ENCODE measurements at places on chromosomes 7 and 10.

DNA sequence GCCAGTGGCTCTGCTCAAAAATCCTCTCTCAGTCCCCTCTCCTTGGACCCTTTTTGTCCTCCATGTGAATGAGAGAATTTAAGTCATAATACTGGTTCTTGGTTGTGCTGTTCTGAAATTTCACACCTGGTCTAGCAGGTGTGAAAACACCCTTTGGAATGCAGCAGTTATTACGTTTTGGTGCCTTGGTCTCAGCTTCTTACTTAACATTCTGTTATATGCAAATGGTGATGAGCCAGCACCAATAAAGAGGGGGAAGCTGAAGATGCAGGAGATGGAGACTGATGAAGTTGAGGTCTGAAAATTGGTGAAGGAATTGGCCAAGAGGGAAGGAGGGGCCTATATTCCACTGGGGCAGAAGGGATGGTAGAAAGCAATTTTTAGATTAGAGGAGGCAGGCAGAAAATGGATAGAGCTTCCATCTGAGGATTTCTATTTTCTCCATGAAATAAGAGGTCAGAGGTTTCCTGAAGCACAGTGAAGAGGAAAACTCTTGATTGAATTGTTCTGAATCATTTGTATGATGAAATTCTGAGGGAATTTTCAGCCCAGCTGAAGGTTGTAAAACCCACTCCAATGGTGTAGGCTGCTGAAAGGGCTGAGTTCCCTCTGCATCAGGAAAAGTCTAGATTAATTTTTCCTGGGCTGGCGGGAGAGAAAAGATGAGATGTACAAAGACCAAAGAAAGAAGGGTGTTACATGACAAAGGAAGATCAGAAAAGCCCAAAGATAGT lies 94.0 kb upstream of the FAM180A start:
- DNase-seq = no peak

DNA sequence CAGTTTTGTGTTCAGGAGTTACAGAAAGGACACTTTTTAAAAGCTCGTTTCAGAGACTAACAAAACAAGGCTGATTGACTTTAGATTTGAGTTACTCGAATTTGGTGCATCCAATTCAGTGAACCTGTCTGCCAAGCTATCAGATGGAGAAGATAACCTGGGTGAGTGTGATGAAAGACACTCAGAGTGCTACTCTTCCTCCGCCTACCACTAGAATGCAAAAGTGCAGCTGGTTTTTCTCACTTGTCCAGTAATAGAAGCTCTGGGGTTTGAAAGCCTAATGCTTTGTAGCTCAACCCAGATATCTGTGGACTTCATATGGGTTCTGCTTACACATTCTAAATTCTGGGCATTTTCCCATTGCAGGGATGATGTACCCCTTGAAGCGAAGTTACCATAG lies 82.8 kb upstream of the NPY start:
- no peak for DNase-seq

GRCh38 chr10:103958996-103959395 lies 7.9 kb upstream of the SLK start:
- no peak for DNase-seq

- DNase-seq = no peak
Observed at GRCh38 chr7:159109653-159110035, 35.0 kb downstream of the VIPR2 start.

DNA sequence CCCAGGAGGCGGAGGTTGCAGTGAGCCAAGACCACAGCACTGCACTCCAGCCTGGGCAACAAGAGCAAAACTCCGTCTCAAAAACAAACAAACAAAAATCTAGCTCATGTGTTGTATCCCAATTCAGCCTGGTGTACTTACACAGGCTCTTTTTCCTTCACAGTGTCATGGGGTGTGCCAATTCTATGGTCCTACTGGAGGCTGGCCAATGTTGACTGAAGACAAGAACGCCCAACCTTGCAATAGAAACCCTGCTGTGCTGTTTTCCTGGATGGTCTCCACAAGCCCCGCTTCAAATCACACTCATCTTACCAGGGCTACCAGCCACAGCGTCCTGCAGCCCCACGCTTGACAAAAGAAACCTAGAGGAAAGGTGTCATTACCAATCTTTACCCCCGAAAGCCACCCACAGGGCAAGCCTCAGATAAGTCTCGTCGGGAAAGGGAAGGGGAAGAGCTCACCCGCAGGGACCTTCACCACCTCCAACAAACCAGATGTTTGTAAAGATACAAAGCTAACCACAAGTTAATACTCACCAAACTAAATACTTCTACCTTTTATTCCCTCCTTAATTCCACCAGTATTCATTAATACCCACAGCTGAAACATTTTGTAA lies 64.8 kb downstream of the TNS3 start:
- DNase-seq = no peak

GRCh38 chr7:55053651-55054571 lies 35.1 kb downstream of the EGFR start:
- no peak for DNase-seq

DNA sequence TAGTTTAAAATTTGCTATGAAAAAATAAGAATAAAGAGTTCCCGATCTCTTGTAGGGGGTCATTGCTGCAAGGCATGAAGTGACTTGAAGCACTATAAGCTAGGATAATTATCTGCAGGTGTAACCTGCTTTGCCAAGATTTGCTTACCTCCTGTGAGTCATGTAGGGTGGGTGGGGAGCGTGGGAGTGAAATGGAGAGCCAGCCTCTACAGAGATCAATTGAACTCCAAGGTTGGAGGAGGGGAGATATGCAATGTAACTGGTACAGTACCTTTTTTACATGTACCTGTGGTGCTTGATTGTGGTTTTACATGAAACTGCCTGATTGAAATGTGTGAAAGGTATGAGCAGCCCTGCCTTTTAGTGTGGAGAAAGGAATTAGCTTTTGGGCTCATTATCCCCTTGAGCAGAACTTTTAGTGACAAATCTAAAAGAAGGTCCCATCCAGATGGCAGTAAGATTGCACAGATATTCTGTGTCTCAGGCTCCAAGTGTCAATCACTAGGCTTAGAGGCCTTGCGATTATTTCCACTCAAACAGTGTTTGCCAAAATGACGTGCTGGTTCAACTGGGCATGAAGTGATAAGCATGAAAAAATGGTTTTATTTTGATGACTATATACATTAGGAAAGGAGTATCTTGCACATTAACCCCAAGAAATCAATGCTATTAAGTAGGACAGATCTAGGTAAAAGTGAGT lies 138.6 kb upstream of the GRB10 start:
- DNase-seq = no peak

- no peak for DNase-seq
Observed at GRCh38 chr7:19410106-19410505, 264.9 kb upstream of the FERD3L start.

DNA sequence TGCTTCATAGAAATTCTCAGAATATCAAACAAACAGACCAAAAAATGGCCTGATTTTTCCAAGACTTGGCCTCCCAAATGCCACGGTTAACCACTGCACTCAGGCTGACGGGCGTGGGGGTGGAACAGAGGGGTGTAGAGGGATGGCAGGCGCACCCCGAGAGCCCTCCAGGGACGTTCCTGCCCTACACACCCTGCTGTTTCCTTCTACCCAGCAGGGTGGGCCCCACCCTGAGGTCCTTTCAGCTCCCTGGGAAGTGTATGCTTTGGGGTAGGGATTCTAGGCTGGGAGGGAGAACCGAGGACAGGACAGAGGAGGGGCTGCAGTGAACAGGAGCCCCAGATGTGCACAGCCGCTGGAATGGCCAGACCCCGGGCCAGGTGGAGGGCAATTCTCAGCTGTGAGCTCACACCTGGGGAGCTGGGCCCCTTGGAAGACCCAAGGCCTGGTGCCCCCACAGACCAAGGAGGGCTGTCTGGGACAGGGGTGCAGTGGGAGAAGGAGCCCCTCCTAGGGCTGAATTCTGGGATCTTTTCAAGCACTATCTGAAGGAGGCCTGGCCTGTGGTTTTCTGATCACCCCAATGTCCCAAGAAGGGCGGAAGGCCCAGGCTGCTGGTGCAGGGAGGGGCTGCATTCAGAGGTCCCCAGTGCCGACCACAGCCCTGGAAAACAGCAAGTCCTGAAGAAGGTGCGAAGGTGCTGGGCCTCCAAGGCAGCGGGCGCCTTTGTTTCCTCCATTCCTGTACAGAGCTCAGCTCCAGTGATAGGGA lies 32.9 kb upstream of the INPP5A start:
- DNase-seq = no peak

- DNase-seq = peak; percentile 57
Observed at GRCh38 chr7:100053215-100053614, 3.6 kb downstream of the ZSCAN21 start.

GRCh38 chr10:2623675-2624274 lies 443.6 kb upstream of the PFKP start:
- no peak for DNase-seq

DNA sequence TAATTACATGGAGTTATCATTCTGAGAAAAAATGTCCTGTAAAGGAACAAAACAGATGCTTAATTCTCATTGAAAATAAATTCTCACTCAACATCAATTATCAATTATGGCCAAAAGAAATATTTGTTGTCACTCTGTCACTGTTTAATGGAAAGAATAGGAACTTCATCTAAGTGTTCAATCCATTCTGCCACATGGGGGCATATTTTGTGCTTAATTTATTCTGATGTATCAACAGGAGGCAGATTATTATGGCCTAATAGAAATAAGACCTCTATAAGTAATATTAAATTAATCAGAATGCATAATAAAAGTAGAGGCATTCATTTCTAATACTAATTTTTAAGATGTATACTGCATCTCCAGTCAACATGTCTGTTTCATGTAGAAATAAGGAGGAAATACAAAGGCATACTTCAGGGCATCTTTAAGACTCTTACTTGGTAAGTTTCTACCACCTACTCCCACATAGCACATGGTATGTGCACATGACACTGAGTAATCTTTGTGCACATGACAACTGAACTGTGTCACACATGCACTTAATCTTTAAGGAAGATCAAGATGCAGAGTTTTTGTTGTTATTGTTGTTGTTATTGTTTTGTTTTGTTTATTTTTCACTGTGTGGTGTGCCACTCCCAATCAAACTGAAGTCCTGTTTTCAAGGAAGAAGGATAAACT lies 420.4 kb upstream of the SEMA3A start:
- DNase-seq = no peak

- no peak for DNase-seq
Observed at GRCh38 chr7:36535866-36536664, 146.4 kb downstream of the ANLN start.

DNA sequence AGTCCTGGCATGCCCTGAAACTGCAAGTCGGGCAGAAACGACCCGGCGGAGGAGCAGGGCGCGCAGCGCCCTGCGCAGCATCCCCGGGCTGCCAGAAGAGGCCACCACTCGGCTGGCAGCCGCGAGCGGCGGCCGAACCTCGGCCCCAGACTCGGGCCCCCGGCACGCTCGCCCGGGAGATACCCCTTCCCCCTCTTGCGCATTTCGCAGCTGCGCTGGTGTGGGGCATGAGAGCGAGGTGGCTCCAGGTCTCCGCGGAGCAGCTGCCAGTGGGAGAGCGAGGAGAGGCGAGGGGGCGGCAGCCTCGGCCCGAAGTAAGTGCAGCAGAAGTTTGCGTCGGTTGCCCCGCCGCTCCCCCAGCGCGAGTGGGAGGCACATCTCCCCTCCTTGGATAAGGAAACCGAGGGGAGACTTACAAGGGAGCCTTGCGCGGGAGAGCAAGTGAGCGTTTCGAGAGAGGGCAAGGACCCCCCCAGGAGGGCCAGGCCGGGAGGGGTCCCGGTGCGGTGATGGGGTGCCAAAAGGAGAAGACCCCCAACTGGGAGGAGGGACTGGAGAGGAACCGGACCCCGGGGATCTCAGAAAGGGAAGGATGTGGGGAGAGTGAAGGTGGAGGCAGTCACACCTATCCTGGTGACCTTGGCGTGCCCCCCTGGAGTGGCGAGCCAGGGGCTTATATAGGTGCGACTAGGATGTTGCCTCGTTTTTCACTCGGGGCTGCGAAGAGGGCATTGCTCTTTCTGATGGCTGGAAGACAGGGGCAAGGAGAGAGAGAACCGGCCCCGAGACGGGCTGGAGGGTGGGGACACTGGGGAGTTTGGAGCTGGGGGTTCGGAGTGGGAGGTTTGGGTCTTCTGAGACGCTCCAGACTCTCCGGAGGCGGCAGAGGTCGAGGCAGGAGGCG lies 256.3 kb downstream of the OTUD1 start:
- no peak for DNase-seq

GRCh38 chr10:8873310-8873709 lies 818.8 kb downstream of the GATA3 start:
- DNase-seq = peak; percentile 20

DNA sequence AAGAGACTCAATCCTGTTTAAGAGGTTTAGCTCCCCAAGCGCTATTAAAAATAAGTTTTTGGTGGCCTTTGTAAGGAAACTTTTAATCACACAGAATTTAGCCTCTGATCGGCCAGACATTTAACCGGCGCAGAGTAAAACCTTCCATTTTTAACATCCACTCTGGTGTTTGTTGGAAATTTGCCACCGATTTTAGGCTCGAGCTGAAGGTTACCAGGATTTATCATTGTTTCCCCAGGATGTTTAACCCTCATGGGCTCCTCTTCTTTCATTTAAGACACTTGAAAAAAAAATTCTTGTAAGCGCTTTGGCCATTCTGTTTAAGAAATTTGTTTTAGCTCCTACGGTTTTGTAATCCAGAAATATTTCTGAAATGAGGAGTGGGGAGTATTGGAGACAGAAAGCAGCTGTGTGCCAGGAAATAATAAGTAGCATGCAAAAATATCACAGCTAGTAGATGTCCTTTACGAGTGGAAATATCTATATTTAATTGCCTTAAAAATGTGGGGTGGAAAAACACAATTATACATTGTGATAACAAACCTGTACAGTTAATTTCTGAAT lies 3.4 kb downstream of the NEUROD6 start:
- no peak for DNase-seq

DNA sequence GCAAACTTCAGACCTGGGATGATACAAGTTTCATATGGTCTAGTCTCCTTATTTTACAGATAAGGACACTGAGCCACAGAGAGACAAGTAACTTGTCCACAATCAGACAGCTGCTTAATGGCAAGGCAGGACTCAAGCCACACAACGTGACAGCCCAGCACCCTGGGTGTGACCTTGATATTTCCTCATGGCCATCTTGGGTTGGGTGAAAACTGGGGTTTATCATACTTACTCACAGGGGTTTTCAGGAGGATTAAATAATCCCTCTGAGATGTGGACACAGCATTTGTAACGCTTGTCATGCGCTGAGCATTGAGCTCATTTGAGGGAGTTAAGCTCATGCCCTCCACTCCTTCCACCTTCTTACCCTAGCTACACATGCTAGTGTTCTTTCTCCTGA lies 58.0 kb downstream of the ABLIM1 start:
- no peak for DNase-seq

GRCh38 chr7:2201128-2201527 lies 31.6 kb downstream of the MAD1L1 start:
- DNase-seq = no peak

GRCh38 chr10:5524641-5525560 lies at the start of gene CALML3:
Gene CALML3 (plus strand): TSS chr10:5524961. CDS start chr10:5525086, 125 bp downstream.
- no peak for DNase-seq

DNA sequence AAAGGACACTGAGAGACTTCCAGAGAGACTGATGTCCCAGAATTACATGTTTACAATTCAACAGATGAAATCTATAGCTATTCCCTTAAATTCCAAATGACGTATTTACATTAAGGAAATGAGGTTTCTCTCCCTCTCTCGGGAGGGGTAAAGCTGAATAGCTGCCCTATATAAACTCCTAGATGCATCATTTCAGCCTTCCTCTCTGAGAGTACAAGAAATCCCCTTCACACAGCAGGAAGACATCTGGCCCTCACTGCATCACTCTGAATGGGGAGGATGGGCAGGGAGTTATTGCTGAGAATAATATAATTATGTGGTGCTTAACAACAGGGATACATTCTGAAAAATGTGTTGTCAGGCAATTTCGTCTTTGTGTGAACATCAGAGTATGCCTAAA lies 11.0 kb downstream of the POT1 start:
- no peak for DNase-seq

GRCh38 chr10:59624951-59625350 lies 84.7 kb downstream of the SLC16A9 start:
- no peak for DNase-seq

Data from hippocampal formation (tissue), 2 donors.